Activated T-cell treated with anti-CD3 and anti-CD28 coated beads, Interleukin-2, amount 50 U/mL, for 1 hour (primary cell): ENCODE measurements at places on chromosomes 1 and 21.

GRCh38 chr1:204260601-204261197, 46.9 kb upstream of the GOLT1A start:
- DNase-seq: no peak

DNA sequence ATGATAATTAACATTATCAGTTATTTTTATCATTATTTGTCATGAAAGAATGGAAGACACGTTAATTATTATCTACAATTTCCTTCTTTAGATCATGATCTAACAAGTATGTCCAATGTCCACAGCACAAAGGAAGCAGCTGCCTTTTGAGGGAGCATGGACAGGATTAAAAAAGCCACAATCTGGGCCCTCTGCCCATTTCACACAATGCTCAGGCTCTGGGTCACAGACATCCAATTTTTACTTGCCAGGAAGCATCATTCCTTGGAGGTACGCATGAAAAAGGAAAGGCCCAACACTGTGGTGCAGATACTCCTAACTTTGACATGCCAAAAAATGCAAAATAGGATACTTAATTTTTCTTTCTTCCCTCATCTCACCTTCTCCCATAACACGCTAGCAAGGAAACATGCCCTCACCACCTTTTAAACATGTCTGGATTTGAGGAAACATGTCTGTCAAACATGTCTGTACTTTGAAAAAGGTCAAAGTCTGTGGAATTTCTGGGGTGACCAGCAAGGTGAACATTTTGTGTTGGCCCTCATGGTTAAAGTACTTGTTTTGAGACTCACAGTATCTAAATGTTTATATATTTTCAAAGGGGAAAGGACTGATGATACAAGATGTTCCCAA, 40.0 kb downstream of the GADD45A start:
- no peak for DNase-seq

DNA sequence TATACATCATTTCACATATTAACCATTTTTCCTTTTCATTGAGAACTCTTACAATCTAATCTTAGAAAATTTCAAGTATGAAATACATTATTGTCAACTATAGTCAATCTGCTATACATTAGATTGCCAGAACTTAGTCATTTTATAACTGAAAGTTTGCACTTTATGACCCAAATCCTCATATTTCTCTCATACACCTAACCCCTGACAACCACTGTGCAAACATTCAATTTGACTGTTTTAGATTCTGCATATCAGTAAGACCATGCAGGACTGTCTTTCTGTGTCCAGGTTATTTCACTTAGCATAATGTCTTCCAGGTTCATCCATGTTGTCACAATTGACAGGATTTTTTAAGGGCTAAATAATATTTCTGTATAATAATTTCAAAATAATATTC, 1299.0 kb upstream of the B3GALT2 start:
- no peak for DNase-seq

DNA sequence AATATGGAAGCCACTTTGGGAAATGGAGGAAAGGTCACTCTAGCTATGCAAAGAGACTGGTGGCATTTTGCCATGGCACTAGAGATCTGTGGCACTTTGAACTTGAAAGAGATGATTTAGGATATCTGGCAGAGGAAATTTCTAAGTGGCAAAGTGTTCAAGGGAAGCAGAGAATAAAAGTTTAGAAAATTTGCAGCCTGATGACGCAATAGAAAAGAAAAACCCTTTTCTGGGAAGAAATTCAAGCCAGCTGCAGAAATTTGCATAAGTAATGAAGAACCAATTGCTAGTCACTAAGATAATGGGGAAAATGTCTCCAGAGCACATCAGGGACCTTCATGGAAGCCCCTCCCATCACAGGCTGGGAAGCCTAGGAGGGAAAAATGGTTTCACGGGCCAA, 191.1 kb upstream of the B3GALT2 start:
- DNase-seq: no peak

GRCh38 chr1:106620521-106620954, 435.9 kb upstream of the PRMT6 start:
- DNase-seq: no peak

DNA sequence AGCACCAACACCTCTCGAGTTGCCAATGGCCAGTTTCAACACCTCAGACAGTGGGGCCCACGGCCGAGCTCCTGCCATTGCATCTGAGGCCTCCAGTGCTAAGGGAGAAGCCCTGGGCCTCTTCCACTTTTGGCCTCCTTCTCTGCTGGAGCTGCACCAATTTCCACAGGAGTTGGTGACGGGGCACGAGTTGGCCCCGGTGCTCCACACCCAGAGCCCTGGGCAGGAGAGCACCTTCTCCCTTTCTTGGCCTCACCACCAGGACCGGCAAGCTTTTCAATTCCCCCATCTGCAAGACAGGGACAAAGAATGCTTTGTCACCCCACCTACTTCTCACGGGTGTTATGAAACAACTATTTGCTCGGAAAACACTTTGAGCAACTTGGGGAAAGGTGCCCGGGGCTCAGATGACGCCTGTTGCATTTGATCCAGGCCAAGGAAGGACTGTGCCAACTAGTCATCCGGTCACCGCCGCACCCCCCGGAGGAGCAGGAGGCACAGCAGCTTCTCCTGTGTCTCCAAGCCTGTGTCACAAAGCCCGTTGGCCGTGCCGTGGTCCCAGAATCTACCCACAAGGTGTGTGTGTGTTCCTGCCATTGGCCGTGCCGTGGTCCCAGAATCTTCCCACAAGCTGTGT, 55.2 kb downstream of the TOMM20 start:
- no peak for DNase-seq
